ENCODE measurements at places on chromosomes 7 and 10.

- no peak for DNase-seq
Observed at GRCh38 chr10:59819683-59820082, 66.4 kb upstream of the MRLN start.

DNA sequence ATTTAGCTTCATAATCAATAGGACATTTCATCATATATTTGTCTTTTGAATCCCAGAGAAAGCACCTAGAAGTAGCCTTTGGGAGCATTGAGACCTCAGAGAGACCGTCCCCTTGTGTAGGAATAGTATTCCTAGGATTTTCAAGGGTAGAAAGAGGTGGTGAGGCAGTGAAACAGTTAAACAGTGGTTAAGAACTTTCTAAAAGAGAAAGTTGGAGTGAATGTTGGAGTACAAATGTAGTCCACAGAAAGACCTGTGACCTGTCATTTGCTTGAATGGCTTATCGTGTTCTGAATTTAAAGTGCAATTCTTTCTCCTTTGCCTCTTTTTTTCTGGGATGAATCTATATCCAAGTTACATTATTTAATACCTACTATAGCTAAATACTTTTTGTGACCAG is 30.0 kb downstream of the GBF1 start:
- DNase-seq = no peak

DNA sequence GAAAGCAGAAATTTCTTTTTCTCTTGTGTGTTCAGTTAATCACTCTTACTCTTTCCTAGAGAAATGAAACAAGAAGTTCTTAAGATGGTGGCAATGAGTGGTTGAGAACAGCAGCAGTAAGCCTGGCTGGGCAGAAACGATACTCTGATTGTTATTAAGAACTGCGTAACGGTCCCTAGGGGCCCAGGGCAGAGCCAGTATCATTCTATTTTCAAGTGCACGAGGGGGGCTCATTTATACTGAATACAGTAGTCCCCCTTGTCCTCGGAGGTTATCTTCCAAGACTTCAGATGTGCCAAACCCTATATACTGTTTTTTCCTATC is 64.9 kb downstream of the EEPD1 start:
- no peak for DNase-seq

- no peak for DNase-seq
Observed at GRCh38 chr10:97372233-97372875, 28.8 kb downstream of the RRP12 start.

- DNase-seq = no peak
Observed at GRCh38 chr10:106474876-106475275, 689.6 kb downstream of the SORCS1 start.

DNA sequence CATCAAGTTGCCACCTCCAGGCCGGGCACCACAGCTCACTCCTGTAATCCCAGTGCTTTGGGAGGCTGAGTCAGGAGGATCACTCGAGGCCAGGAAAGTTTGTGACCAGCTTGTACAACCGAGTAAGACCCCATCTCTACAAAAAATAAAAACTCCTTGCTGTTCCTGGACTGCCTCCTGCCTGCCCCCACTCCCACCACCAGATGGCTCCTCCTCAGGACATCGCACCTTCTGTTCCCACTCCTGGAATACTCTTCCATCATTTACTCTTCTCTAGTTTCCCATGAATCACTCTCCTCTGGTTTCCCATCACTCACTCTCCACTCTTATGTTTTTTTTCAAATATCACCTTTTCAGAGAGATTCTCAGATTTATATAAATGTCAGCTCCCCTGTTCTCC is 540.7 kb downstream of the CALN1 start:
- no peak for DNase-seq

DNA sequence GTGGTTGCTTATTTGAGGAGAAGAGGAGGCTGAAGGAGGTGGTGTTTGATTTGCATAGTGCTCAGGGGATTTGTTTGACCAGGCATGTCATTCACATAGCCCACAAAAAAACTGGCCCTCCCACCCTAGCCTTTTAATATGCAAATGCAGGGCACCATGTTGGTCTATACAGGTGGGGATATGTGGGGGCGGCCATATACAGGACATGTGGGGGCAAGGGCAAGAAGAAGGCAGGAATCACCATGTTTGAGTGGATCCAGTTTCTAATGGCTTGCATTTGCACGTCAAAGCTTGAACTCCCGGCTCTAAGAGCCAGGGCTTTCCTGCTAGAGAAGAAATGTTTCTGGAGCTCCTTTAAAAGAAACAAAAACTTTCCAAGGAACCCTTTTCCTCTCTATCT is 541.0 kb downstream of the ZWINT start:
- no peak for DNase-seq

DNA sequence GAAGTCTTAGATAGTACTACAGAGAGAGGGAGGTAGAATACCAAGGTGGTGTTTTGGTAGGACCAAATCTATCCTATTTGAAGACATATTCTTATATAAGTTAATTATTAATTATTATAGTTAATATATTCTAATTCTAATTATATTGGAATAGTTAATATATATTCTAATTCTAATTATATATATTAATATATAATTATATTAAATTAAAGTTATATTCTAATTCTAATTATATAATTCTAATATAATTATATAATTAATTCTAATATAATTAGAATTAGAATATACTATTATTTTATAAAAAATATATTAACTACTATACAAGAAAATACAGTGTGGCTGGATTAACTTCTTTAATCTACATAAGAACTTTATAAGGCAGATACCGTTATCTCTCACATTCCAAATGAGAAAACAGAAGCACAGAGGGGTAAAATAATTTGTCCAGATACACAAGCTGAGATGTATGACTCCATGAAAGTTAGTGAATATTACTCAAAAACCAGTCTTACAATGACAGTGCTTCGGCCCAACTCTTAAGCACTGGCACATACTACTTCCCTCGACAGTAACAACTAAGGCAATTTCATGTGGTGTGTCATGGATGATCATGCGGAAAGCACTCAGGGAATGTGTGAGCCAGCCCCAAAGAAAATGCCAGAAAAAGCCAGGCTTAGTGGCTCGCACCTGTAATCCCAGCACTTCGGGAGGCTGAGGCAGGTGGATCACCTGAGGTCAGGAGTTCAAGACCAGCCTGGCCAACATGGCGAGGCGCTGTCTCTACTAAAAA is 42.6 kb downstream of the TYW1B start:
- no peak for DNase-seq

DNA sequence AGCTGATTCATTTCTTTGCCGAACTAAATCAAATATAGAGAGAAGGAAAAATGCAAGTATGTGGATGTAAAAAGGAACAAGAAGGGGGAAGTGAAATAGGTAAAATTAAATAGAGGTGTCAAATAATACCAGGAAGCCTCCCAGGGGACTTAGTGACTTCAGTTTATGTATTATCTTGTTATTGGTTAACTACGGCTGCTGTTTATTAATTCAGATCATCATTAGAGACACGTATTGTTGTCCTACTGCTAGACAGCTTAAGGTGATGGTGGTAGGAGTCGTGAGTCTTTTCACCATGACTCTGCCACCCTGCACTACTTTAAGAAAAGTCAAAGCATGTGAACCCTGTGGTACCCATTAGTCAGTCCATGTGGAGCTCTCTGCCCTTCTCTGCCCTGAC is 289.1 kb downstream of the PRKG1 start:
- DNase-seq = no peak

GRCh38 chr10:133336577-133337369 is at the start of gene CALY:
TSS of gene CALY (minus strand) at chr10:133336896. CDS start at chr10:133328989, 7,907 bp downstream.
- DNase-seq = peak; percentile 28

GRCh38 chr10:119919826-119920225 is 27.3 kb downstream of the SEC23IP start:
- no peak for DNase-seq

DNA sequence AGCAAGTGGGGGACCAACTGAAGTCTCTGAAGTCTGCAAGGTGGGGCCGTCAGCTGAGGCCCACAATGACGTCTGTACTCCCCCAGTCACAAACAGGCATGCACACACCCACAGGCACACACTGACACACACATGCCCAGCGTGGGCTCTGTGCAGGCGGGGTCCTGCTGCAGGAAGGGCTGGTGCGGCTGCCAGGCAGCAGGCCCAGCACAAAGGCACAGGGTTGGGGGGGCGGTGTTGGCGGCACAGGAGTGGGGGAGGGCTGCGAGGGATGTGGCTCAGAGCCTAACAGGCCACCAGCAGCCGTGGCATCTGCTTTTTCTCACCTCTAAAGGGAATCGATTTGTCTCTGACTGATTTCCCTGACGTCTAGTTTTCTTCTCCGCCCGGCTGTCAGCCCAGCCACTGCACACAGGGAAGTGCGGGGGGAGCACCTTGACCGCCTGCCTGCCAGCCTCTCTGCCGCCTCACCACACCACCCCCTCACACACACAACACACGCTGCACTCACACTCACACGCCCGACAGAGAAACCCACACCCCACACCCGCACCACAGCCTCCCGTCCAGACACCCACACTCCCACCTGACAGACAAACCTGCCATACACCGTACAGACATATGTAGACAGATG is 43.5 kb upstream of the ZMIZ1 start:
- no peak for DNase-seq

DNA sequence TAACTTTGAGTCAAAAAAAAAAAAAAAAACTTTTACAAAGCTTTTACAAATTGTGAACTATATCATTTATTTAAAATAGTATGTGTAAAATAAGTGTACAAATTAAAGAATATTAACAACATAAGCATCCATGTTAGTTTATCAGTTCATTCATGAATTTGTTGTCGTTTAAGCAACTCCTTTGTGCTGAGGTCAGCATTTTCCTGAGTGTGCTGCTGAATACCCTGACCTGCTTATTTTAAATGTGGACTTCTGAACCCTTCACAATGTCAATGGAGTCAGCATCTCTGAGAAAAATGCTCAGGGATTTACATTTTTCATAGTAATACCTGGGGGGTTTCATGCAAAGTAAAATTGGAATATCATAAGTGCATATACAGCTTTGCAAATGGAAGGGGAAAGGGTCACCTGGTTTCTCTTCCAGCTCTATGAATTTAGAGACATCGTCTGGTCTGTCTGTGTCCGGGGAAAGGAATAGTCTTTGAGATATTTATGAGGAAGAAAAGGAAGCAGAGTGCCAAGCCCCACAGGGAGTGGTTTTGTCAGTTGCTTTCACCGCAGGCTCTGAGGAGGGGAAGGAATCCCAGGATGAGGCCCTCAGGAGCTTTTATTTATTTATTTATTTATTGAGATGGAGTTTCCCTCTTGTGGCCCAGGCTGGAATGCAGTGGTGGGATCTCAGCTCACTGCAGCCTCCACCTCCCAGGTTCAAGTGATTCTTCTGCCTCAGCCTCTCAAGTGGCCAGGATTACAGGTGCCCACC is 125.5 kb upstream of the SVIL start:
- DNase-seq = no peak

GRCh38 chr10:5710859-5711258 is 26.2 kb downstream of the TASOR2 start:
- DNase-seq = no peak

DNA sequence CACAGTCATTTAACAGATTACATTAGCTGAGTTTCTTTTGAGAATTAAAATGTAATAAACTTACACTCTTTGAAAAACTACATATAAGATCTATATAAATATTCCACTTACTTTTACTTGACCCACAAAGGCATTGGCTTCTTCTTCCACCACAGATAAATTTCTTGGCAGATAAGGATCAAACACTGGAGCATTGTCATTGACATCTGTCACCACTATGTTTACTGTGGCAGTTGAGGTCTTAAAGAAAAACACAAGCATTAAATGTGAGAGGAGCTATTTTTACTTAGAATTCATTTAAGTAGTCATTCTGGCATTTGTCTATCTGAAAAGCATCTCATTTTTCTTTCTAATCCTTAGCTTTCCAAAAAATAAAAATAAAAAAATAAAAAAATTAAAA is 734.4 kb downstream of the PCDH15 start:
- no peak for DNase-seq

DNA sequence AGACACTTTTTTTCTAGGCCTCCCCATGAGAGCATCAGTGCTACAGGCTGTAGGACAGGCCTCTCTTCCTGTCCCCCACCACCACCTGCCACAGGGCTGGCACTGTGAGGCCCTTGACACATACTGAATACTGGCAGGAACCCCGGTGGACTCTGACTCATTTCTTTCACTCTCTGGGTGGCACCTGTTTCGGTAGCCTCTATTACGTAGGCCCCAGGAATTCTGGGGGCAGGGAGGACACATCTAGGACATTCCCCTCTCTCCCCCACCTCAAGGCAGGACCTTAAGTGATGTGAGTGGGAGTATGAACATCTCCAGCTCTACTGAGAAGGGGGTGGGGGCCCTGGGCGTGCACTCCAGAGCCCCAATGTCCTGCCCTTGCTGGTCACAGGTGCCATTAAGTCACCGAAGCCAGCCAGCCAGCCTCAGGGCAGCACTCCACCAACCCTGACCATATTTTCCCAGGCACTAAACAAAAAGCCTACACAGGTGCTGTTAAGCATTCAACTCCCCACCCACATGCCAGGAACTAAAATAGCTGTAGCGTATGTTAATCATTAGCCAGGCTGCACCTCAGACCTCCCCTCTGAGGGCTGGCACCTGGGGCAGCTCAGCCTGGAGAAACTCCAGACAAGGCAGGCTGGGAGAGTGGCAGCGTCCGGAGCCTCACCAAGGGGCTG is 8.9 kb downstream of the ANXA11 start:
- DNase-seq = no peak

DNA sequence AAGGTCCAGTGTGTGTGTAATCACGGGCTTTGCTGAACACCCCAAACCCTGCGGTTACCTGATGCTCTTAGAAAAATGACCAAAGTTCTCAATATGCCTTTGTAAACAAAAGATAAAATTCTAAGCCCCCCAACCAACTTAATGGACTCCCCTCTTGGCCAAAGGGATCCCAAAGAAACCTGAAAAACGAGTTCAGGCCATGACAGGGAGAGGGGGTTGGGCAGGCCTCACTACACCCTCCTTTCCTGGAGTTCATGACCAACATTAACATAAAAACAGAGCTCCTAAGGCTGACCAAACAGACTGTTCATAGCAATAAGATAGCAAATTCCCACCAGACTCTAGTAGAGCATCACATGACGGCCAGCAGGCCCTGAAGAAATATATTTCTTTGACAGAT is 3.0 kb upstream of the VIPR2 start:
- no peak for DNase-seq

- DNase-seq = no peak
Observed at GRCh38 chr10:70093335-70093944, 39.2 kb downstream of the AIFM2 start.

- no peak for DNase-seq
Observed at GRCh38 chr10:22851865-22852239, 76.0 kb upstream of the ARMC3 start.

- DNase-seq = no peak
Observed at GRCh38 chr10:29039091-29039490, 249.8 kb upstream of the LYZL1 start.

GRCh38 chr7:24700521-24701260 is 56.6 kb downstream of the GSDME start:
- DNase-seq = no peak
